Erythroblast (primary cell): ENCODE measurements at places on chromosomes 2 and 18.

DNA sequence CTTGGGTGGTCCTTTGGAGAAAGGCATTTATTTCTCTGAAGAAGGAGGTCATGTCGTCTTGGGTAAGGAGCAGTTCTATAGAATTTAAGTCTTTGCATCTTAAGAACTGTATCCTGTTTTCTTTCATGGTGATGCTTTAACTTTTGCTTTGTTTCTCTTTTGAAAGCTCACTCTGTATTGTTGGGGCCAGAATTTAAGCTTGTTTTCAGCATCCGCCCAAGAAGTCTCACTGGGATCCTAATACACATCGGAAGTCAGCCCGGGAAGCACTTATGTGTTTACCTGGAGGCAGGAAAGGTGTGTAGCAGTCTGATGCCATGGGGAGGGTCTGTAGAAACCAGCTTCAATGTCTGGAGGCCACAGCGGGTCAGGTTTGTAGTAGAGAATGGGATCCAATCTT, 64.7 kb upstream of the TTC39C start:
- no peak for DNase-seq

- no peak for DNase-seq
Measured at GRCh38 chr2:46490521-46491141, 11.3 kb downstream of the TMEM247 start.

DNA sequence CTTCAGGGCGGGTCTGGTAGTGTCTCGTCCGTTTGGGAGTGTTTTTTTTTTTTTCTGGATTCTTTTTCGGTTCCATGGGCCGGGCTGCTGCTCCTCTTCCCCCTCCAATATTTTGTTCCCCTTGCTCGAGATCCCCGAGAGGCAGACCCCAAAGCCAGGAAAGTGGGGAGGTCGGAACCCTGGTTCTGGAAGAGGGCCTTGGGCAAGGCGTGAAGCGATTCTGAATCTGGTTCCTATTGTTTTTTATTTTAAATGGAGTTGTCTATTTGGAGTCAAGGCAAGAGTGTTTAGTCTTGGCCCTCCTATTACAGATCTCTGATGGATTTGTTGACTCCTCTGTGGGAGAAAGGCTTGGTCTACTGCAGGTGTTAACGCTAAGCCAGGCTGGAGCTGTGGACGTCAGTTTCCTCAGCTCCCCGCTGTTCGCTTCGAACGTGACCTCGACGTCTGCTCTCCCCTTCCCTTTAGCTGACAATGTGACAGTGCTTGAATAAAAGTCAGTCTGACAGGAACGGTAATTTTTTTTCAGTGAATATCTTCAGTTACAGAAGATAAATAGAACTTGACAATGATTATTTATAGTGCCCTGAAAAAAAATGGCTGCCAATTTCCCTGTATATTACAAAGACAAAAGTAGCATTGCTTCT, 683 bp upstream of the DNAJC27 start:
- peak; percentile 79 for DNase-seq

DNA sequence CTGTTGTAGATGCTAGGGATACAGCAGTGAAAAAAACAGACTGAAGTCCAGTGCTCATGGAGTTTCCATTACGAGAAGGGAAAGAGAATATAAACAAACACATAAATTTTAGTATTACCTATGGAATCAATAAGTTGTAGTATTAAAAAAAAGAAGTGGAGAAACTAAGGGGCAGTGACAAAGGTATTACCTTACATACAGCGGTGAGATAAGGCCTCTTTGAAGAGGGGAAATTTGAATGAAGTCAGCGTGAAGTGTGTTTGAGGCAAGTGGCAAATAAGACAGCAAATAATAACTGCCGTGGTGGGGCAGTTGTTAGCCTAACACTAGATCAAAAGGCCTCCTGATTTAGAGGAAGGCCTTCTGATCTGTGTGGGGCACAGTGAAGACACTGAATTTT, 57.9 kb downstream of the TLK1 start:
- no peak for DNase-seq

GRCh38 chr2:88818381-88818780, 126.9 kb downstream of the RPIA start:
- DNase-seq, result no peak

DNA sequence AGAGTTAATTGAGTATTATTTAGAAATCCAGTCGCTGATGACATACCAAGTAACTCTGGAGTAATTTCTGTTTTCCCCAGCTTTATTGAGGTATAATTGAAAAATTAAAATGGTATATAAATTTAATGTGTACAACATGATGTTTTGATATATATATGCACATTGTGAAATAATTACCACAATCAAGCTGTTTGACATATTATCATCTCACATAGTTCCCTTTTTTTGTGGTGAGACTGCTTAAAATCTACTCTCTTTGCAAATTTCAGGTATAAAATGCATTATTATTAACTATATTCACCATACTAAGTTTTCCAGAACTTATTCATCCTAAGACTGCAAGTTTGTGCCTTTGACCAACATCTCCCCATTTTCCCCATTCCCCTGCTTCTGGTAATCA, 25.0 kb upstream of the SPAG16 start:
- no peak for DNase-seq
